CD8-positive, alpha-beta T cell (primary cell): ENCODE measurements at places on chromosomes 16 and 17.

- no peak for DNase-seq
Measured at GRCh38 chr17:9941305-9941704, 36.2 kb upstream of the RCVRN start.

DNA sequence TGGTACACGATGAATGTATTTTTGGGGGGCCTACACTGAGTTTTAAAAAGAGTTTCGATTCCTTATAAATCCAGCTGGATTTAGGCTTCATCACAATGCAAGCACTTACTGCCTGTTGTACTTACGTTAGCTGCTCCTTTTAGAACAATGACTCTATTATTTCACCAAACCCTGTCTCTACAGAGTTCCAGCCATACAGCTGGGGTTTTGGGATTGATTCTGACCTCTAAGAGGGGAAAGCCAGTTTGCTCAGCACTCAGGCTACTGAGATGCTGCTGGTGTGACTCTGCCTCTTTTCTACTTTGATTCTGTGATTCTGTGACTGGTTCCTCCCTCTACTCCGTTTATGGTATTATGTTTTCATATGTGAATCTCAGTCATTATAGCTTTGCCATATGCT is 329.7 kb downstream of the ABCC12 start:
- no peak for DNase-seq

- no peak for DNase-seq
Measured at GRCh38 chr17:66635386-66636045, 199.4 kb upstream of the CACNG5 start.

DNA sequence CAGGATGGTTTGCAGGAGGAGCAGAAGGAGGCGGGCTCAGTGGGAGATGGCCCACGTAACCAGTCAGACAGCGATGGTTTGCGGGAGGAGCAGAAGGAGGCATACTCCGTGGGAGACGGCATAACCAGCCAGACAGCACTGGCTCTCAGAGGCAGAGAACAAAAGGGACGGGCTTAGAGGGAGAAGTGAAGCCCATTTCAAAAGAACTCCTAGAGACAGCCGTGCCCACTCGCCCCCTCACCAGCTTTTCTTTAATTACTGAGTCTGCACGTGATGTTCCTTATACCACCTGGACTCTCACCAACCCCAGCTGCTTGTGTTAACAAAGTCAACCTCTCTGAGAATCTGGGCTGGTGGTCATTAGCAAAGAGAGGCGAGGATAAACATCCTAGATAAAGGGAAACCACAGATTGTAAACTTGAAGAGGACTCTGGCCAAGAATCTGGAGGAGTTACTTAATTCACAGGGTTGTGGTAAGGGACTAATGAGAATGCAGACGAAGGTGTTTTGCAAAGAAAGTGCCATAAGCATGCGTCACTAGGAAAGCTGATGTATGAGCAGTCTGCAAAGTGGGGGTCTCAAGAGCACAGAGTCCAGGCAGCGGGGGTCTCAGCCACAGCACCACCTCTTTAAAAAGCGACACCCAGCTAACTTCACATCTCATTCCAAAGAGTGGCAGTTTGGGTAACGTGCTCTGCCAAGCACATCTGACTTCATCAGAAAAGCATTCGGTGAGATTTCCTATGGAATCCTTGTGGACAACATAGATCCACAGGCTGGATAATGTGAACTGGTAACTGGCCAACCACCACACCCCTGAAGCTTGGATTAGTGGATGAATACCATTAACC is 51.7 kb downstream of the NXN start:
- DNase-seq = no peak

DNA sequence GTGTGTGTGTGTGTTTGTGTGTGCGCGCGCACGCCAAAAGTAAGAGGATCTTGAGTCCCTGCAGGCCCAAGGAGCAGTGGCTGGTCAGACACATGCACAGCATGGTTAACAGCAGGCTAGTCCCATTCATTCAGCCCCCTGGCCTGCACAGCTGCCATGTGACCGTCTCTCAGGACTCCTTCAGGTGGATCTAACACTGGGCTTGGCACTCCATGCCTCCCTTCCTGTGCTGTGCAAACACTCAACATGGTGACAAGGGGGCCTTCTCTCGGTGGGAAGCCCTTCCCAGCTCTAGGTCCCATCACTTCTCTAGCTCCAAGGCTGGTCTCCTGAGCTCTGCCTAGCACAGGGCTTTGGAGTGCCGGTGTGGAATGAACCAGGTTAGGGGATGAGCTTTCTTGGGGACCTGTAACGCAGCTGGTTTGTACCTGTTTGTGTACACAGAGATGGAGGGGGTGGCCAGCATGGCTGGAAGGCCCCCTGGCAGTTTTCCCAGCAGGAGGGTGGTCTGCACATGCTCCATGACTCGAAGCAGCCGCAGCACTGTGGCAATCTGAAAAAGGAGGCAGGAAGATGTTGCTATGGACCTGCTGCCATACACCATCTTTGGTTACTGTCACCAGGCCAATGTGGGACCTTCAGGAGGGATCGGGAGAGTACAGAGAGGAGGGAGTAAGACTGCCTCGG is 69.4 kb upstream of the GCSH start:
- no peak for DNase-seq

DNA sequence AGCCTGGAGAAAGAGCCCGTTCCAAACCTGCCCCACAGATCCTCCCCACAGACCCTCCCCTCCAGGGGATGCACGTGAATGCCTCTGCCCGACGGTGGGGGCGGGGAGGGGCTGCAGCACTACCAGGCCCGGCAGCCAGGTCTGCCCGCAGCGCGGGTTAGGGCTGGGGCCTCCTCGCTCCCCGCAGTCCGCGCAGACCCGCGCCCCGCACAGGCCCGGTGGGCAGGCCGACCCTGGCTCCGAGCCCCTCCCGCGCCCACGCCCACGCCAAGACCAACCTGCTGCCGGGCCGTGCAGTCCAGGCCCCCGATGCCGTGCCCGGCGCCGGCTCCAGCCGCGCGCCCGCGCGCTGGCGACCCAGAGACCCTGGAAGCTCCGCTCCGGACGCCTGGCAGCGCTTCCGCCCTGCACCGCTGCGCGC is at the start of gene RPUSD1:
TSS of gene RPUSD1 (minus strand) at position 404 of the 421 bp plus-strand sequence. CDS start 644 bp downstream, outside the sequence.
- DNase-seq = no peak

- DNase-seq = no peak
Measured at GRCh38 chr17:67289181-67289876, 44.3 kb upstream of the HELZ start.

- DNase-seq = no peak
Measured at GRCh38 chr17:13429201-13429600, 172.5 kb downstream of the HS3ST3A1 start.

GRCh38 chr17:17343160-17343735 is 40.1 kb downstream of the NT5M start:
- no peak for DNase-seq

DNA sequence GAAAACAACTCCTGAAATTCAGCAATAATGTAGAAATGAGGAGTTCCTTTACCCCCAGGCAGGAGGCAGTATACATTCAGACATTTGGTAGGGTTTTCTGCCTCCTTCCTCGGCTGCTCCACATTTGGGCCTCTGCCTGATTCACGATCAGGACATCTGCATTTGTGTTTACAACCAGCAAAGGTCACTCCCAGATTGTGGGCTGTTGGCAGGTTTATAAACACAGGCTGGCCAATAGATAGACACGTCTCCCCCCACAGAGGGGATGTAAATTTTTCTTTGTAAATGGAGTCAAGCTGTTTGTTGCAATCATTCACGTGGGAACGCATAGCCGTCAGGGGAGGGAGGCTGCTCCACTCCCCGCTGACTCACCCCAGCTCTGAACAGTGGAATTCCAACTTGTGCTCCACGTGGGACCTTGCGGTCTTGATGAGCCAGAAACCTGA is 252.1 kb upstream of the N4BP1 start:
- no peak for DNase-seq

- no peak for DNase-seq
Measured at GRCh38 chr17:27578718-27579085, 52.3 kb upstream of the LGALS9 start.

DNA sequence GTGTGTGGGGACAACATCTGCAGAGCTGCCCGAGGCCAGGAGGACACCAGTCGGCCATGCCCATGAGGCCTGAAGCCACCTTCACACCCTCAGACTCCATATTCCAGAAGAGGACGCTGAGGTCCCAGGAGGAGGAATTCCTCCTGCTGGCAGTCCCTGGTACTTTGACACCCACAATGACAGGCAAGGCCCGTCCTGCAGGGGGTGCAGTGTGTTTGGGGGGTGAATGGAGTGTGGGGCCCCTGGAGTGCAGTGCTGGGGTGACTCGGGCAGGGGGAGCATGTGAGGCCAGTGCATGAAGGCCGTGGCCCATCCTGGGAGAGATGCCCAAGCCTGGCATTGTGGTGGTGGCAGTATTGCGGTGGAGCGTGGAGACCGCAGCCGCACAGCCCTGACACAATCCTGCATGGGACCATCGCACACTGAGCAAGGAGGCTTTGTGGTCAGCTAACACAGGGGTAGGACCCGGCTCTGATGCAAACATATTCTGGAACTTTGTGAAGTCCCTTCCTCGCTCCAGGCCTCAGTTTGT is 52.2 kb downstream of the ZDHHC7 start:
- no peak for DNase-seq

- no peak for DNase-seq
Measured at GRCh38 chr17:52064791-52065211, 93.7 kb downstream of the CA10 start.
